ENCODE measurements at places on chromosomes 16 and 17.

GRCh38 chr16:64416216-64417005 lies 705.5 kb downstream of the CDH11 start:
- no peak for DNase-seq

GRCh38 chr16:57478396-57479204 lies 7.7 kb downstream of the DOK4 start:
- no peak for DNase-seq

GRCh38 chr17:42850954-42851353 lies at the start of gene AOC3:
Gene AOC3, plus strand, starts transcription at chr17:42851199. Its CDS starts 145 bp downstream, at chr17:42851344.
- no peak for DNase-seq

DNA sequence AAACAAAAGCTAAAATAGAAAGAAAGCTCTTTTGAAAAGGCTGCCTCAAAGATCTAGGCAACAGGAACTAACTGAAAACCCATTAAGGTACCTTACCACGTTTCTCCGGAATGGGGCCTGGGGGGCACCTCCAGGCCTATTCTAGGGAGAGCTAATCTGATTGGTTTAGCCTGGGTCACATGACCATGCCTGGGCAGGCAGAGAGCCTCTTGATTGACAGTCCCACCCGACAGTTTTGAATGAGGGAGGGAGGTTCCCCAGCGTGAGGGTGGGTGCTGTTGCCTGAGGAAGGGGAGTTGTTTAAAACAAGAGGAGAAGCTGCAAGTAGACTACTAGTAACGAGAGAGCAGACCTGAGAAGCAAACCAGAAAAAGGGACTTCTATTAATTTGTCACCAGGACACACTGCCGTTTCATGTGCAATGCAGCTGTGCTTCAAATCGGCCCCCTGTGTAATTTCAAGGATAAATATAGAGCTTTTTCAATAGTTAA lies 143.4 kb upstream of the HS3ST2 start:
- no peak for DNase-seq

GRCh38 chr17:82830249-82830661 lies 9.6 kb downstream of the ZNF750 start:
- DNase-seq: no peak

All from renal cortex interstitium (tissue), 15 donors.